Thyroid gland (tissue), 4 donors: ENCODE measurements at places on chromosomes 16 and 17. TPM values are rescaled to one million over a fixed set of nuclear protein-coding genes. Genes with fewer than 3 reads are reported as not detected.

DNA sequence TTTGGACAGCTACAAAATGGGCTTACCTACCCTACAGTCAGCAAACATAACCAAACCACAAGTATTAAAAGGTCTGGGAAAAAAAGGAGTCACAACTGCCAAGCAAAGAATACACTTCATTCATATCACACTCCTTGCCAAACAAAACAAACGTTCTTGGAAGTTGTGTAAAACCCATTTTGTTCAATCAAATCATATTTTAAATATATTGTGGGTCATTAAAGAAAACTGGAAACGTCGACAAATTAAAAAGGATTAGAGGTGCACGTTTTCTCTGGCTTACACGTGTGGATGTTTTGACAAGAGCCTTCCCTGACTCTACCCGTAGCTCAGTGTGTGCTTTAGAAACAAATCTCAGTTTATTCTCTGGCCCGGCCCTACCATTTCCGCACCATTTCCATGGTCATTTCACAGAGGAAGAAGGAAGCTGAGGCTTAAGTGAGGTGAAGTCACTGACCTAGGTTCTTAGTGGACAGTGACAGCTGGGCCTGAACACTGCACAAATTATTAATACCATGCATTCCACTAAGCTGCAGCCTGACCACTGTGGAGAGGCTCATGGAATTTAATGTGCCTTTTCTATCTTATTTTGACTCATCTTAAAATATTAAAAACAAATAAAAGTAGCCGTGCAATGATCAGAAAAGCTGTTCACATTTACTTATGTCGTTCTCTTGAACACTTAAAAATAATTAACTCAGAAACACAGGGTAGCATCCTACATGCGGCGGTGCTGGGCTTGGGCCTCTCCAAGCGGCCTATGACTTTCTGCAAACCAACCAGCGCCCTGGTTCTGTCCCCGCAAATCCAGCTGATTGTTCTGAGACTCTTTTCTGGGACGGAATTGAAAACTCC is 968 bp downstream of the CEP112 start:
- peak overlapping the region; percentile 74 for H3K27ac ChIP-seq
- DNase-seq: no peak
- peak overlapping the region; percentile 48 for H3K4me3 ChIP-seq

GRCh38 chr16:78105517-78105916 is 6.1 kb downstream of the WWOX start:
- H3K4me1 ChIP-seq: peaks cover 42% of the 10 kb centered on the region
- H3K4me3 ChIP-seq: no peak overlapping the region
- DNase-seq: peak; percentile 81
- no peaks in the 10 kb centered on the region for H3K36me3 ChIP-seq
- H3K27ac ChIP-seq: peak overlapping the region; percentile 89
- H3K27me3 ChIP-seq: no peaks in the 10 kb centered on the region

DNA sequence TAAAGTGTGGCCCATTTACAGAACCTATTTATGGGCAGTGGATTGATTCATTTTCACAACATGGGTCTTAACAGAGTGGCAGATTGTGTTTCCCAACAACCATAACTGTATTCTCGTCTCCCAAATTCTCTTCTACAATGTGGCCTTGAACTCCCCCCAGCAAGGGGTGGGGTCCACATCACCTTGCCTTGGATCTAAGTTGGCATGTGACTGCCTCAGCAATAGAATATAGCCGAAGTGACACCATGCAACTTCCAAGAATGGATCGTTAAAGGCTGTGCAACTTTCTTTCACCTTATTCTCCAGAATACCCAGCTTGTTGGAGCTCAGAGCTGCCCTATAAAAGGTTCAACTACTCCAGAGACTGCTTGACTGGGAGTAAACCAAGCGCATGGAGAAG is 72.0 kb upstream of the CDH5 start:
- no peaks in the 10 kb centered on the region for H3K4me1 ChIP-seq
- H3K4me3 ChIP-seq: no peak overlapping the region
- DNase-seq: no peak
- no peaks in the 10 kb centered on the region for H3K27me3 ChIP-seq

GRCh38 chr17:29591146-29591736 is 1.7 kb upstream of the ANKRD13B start:
- DNase-seq: peak; percentile 55
- H3K4me1 ChIP-seq: peaks cover 50% of the 10 kb centered on the region
- no peaks in the 10 kb centered on the region for H3K36me3 ChIP-seq
- H3K27me3 ChIP-seq: no peaks in the 10 kb centered on the region

- no peak overlapping the region for H3K27ac ChIP-seq
- no peak for DNase-seq
- H3K36me3 ChIP-seq: no peaks in the 10 kb centered on the region
These were observed 14.7 kb downstream of the TBX2 start for GRCh38 chr17:61414141-61414935.

GRCh38 chr16:66289051-66289680 is 77.3 kb upstream of the CDH5 start:
- no peak for DNase-seq
- H3K4me1 ChIP-seq: no peaks in the 10 kb centered on the region
- H3K36me3 ChIP-seq: no peaks in the 10 kb centered on the region
- no peak overlapping the region for H3K27ac ChIP-seq
- H3K27me3 ChIP-seq: no peaks in the 10 kb centered on the region
- no peak overlapping the region for H3K4me3 ChIP-seq

DNA sequence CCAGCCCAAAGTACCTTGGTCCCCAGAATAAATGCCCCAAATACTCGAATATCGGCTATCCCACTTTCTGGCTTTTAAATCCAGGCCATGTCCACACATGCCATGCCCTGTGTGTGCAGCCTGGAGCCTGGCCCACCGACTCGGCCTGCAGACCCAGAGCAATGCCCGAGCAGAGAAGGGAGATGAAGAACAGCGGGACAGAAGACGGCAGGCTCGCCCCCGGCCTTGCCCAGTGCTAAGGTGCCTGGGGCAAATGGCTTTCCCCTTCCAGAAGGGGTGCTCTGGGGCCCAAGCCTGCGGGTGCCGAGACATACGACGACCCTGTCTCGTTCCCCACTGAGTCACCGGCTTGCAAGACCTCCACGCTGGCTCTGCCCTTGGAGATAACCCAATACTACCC is 8.0 kb downstream of the CLUH start:
- H3K4me3 ChIP-seq: no peak overlapping the region
- peaks cover 33% of the 10 kb centered on the region for H3K36me3 ChIP-seq
- peaks cover 10% of the 10 kb centered on the region for H3K4me1 ChIP-seq

DNA sequence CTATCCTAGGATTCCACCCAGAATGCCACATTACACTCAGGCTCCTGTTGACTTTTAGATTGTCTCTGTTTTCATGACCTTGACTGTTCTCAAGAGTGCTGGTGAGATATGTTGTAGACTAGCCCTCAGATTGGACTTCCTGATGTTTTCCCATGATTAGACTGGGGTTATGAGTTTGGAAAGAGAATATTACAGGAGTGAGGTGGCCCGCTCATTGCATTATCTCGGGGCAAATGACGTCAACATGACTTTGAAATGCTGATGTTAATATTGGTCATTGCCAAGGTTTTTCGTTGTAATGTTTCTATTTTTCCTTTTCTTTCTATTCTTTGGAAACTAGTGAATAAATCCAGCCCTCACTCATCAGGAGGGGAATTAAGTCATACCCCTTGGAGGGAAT is 355.7 kb upstream of the MON1B start:
- no peak overlapping the region for H3K4me3 ChIP-seq
- no peaks in the 10 kb centered on the region for H3K36me3 ChIP-seq
- no peak for DNase-seq
- H3K27ac ChIP-seq: no peak overlapping the region
- H3K4me1 ChIP-seq: no peaks in the 10 kb centered on the region

- H3K4me3 ChIP-seq: peak overlapping the region; percentile 90
- H3K27me3 ChIP-seq: no peaks in the 10 kb centered on the region
- H3K4me1 ChIP-seq: peaks cover 38% of the 10 kb centered on the region
- no peaks in the 10 kb centered on the region for H3K36me3 ChIP-seq
- peak overlapping the region; percentile 80 for H3K27ac ChIP-seq
- no peak for DNase-seq
These were observed 1.0 kb downstream of the FLOT2 start for GRCh38 chr17:28896491-28896883.

DNA sequence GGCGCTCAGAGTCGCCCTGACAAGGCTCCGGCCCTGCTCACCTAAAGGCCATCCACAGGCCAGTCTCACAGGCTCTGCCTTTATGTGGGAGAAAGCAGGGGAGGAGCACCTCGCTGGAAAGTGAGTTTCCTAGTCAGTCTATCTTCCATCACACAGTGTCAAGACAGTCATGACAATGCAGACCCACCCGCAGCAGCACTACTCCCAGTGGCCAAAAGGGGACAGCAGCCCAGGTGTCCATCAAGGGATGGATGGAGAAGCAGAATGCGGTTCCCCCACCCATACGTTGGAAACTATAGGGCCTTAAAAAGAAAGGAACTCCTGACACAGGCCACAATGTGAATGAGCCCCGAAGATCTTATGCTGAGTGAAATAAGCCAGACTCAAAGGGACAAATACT is 226.8 kb downstream of the ENGASE start:
- DNase-seq: no peak
- no peak overlapping the region for H3K27ac ChIP-seq
- no peaks in the 10 kb centered on the region for H3K27me3 ChIP-seq

- peaks cover 9% of the 10 kb centered on the region for H3K36me3 ChIP-seq
- peaks cover 7% of the 10 kb centered on the region for H3K4me1 ChIP-seq
- no peak overlapping the region for H3K27ac ChIP-seq
- H3K27me3 ChIP-seq: no peaks in the 10 kb centered on the region
- no peak for DNase-seq
These were observed 19.9 kb upstream of the MRPS23 start for GRCh38 chr17:57869617-57870282.

DPEP1 gene
- 0.29 TPM for total RNA-seq

GRCh38 chr17:64492481-64493109 is 4.3 kb downstream of the POLG2 start:
- no peak overlapping the region for H3K27ac ChIP-seq
- H3K27me3 ChIP-seq: no peaks in the 10 kb centered on the region
- H3K4me1 ChIP-seq: peaks cover 10% of the 10 kb centered on the region
- peaks cover 30% of the 10 kb centered on the region for H3K36me3 ChIP-seq
- no peak overlapping the region for H3K4me3 ChIP-seq

DNA sequence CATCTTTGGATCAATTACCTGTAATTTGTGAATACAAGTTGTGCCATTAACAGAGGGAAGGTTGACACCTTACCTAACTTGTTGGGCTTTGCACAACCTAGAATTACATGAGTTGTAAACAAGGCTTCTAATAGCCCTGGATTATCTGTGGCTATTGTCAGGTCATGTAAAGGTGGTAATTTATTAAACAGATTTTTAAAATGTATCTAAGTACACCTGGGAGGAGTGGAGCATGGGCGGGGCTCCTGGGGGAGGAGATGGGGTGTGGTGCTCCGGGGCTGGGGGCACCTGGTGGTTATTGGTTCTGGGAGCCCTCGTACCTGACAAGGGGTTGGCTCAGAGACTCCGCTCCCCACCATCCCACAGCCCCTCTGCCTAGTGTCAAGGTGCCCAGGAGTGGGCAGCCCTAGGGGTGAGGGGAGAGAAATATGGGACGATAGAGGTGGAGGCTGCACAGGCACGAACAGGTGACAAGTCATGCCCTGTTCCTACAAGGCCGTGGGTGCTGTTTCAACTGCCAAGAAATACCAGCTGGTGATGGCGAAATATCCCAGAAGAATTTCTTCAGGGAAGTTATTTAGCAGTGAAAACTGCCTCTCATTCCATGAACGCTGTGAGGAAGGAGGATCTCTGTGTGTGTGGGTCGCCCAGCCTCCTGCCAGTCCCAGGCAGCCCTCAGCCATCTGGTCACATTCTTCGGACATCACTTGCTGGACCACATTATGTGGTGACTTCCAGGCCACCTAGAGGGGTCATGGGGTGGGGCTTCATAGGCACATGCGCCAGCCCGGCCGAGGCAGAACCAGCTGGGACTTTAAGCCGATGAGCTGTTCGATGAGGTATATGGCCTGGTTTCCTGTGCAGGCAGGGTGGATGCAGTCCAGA is 55.5 kb upstream of the IRX3 start:
- H3K36me3 ChIP-seq: no peaks in the 10 kb centered on the region
- H3K4me1 ChIP-seq: no peaks in the 10 kb centered on the region
- H3K4me3 ChIP-seq: no peak overlapping the region
- no peak for DNase-seq

- H3K4me3 ChIP-seq: no peak overlapping the region
- H3K4me1 ChIP-seq: no peaks in the 10 kb centered on the region
- no peaks in the 10 kb centered on the region for H3K36me3 ChIP-seq
These were observed 15.6 kb downstream of the RNF112 start for GRCh38 chr17:19426631-19427030.

CPHXL2 gene
- not detected for total RNA-seq
